ENCODE measurements at places on chromosomes 13 and 19.

DNA sequence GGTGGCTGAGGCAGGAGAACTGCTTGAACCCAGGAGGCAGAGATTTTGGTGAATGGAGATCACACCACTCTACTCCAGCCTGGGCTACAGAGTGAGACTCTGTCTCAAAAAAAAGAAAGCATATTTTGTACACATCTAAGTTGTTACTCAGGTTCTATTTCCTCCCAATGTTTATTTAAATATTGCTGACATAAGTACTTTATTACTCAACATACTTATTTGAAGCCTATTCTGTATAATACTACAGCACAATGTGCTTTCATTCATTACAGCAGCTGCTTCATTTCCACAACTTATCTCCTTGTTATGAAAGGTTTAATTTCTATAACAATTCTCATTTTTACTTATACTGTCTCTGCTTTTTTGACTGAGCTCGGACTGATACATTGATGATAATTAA lies 495.7 kb downstream of the SLITRK1 start:
- no peak for DNase-seq

- DNase-seq = no peak
These were observed 2.2 kb downstream of the KCNC3 start for GRCh38 chr19:50327013-50327412.

DNA sequence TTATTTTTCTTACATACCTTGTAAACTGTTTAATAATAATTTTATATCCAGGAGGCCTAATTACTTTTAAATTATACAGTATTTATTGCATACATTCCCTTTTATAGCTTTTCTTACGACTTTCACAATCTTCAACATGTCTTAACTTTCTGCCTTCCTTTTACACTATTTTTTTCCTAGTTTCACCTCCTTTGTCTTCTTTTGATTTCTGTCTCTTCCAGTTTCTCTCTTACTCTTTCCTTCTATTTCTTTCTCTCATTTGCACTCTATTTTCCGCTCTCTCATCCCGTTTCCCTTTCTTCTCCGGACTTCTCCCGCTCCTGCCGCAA lies 11.5 kb downstream of the ZNF552 start:
- no peak for DNase-seq

- DNase-seq = no peak
These were observed 589.9 kb downstream of the PCDH9 start for GRCh38 chr13:66640231-66640630.

- no peak for DNase-seq
These were observed 2.4 kb upstream of the F2RL3 start for GRCh38 chr19:16886305-16886880.

DNA sequence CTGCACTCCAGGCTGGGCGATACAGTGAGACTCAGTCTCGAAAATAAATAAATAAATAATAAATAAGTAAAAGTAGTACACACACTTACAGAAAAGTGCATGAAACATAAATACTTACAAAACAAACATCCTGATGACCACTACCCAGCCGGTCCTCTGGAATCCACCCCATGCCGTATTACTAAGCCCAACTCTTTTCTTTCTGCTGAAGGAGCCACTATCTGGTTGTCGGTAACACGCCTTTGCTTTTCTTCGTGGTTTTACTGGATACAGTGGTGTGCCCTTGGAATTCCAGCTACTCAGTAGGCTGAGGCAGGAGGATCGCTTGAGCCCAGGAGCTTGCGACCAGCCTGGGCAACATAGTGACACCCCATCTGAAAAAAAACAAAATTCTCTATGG lies 39.4 kb downstream of the CELF5 start:
- DNase-seq = no peak

GRCh38 chr13:23644527-23645138 lies 74.4 kb downstream of the TNFRSF19 start:
- no peak for DNase-seq

DNA sequence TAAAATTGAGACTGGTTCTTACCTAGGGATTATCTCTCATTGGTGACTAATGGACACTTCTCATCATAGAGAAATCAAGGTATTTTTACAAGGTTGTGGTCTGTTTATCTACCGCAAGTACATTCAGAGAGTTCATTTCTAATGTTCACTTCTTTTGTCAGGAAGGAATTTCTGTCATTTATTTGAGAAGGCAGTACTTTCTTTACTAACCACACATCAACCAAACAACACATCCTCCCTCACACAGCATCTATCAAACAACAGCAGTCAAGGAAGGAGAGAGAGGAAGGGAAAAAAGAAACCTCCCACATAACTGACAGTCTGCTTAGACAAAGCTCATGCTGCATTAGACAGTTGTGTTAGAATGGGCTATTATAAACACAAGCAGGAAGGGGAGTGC lies 182.3 kb upstream of the KLF12 start:
- no peak for DNase-seq

GRCh38 chr13:79096099-79096498 lies 310.0 kb downstream of the RBM26 start:
- DNase-seq = no peak

- no peak for DNase-seq
These were observed 430 bp downstream of the ZNF358 start for GRCh38 chr19:7516333-7516732.

DNA sequence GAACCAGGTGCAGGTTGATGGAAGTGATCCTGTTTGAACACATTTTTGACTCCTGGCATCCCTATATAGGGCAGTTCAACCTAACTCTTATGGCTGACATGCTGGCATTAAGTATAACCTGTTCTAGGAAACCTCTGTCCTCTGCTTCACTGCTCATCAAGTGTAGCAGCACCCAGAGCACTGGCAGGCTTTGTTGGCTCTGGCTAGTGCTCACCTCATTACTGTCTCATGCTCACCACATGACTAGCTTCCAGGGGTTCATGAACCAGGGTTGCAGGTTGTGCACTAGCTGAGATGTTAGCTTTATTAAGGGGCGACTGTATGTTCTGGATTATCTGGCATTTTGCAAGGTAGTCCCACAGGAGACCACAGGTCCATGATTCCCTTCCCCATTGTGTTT lies 63.6 kb downstream of the B3GLCT start:
- DNase-seq = no peak

DNA sequence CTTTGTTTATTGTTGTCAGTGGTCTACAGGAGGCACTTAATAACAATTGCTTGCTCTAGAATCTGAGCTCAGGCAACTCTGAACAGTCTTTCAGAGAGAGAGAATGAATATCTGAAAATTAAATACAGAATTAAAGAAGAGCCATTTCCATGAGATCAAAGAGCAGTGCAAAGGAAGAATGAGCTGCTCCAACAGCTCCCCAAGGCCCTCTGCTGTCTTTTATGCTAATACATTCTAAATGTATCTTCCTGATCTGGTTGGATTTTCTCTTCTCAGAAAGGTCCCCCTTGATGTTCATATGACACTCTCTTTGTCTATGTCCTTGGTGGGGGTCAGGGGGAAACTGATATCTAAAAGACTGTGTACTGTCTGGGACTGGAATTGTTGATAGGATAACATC lies 1029.6 kb downstream of the PCDH9 start:
- DNase-seq = no peak

- DNase-seq = no peak
These were observed 618.7 kb downstream of the DIAPH3 start for GRCh38 chr13:59545007-59545406.

DNA sequence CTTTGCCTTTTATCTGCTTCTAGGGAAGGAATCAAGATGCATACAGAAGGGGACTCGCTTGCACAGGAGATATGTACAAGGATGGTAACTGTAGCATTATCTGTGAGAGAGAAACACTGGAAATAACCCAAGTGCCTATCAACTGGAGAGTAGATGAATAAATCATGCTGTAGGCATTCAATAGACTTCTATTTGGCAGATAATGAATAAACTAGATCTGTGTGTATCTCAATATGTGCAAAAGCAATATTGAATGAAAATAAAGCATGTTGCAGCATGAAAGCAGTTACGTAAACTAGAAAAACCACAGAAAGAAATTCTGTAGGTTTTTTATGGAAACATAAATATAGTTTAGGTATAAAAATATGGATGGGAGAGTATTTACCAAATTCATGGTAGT lies 38.6 kb upstream of the RGCC start:
- no peak for DNase-seq

- DNase-seq = no peak
These were observed 453.7 kb downstream of the PCDH17 start for GRCh38 chr13:58085274-58085673.

DNA sequence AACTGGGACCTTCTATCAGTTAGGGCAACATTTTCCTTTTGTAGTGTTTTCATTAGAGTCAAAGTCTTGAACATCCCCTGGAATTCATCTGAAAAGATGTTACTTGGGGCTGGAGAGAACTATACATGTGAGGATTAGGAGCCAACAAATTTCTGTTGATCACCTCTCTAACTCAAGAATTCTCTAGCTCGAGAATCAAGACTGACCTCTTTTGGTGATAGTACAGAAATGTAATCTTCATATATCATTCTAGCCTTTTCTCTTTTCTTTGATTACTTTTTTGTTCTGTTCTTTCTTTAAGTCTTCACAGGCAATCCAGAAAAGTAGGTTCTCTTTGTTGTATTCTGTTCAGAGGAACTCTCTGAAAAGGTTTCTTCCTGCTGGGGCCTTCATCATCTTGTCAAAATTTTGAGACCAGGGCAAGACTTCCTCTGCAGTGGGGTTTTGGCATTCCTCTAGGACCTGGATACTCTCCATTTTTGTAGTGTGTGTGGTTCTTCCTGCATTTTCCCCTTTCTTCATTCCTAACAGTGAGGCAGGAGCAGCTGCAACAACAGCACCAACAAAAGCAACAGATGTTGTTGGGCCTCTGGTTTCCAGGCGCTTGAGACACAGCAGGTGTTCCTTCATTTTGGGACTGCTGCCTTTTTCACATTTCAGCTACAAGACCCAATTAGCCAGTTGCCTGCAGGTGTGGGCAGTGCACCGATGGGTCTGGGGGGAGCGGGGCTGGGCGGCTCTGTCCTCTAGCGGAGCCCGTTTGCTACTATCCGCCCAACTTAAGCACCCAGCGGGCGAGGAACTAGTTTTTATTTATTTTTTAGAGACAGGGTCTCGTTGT lies 26.2 kb downstream of the ELF1 start:
- no peak for DNase-seq

DNA sequence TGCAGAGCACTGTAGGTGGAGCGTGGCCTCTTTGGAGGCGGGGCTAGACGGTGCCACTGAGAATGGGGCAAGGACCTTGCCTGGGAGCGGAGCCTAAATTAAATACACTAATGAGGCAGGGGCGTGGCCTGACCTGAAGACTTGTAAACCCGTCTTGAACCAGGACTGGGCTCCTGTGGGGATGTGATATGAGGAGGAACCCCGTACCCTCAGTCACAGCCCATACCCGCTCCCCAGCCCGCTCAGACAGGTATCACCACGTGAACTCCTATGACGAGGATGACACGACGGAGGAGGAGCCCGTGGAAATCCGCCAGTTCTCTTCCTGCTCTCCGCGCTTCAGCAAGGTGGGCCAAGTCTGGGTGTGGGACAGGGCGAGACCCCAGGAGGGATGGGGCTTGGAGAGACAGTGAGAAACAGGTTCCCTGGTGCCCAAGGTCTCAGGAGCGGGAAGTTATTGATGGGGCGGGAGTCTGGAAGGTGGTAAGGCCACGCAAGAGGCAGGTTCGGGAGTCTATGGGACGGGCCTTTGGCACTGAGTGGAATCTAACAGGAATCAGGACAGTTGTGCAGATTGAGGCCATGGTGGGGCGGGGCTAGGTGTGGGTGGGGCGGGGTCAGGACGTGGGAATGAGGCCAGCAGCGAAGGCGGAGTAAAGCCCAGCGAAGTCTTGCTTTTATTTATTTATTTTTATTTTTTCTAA lies 14.7 kb downstream of the DNASE2 start:
- no peak for DNase-seq

DNA sequence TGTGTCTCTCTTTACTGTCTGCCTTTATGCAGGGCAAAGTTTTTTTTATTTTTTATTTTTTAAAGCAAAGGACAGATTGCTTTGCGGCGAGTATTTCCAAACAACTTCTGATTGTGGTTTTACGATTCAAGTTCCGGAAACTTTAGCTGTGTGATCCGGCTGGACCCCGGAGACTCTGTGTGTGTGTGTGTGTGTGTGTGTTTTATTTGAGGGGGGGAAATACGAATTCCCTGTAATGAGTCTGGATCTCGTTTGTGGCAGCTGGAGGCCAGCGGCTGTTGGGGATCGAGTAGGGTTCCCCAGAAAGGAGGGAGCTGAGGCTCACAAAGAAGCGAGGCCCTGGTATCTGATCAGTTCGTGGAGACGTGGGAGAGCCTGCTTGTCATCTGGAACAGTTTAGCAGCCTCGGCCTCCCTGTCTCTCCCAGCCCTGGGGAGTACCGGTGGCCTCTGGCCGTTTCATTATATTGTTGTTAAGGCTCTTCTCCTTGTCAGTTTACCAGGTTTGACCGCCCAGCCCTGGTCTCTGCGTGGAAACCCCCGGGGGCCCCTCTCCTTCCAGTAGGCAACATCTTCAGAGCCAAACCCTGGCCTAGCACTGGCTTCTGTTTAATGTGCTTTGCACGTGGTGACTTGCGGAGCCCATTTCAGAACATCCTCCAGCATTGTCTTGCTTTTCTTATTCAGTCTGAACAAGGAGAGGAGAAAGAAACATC lies 1.3 kb downstream of the FARP1 start:
- DNase-seq = no peak

DNA sequence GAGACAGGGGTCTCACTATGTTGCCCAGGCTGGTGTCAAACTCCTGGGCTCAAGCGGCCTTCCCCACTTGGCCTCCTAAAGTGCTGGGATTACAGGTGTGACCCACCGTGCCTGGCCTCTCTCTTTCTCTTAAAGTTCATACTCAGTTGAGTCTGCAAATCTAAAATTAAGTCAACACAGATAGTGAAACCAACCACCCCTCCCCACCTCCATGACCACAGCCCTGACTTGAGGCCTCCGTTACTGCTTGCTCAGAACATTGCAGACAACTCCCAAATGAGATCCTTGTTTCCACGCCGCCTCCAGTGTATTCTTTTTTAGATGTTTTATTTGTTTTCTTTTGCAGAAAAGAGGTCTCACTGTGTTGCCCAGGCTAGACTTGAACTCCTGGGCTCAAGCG lies 94.4 kb downstream of the CACNA1A start:
- DNase-seq = no peak

- DNase-seq = no peak
These were observed 368.4 kb upstream of the MIR17HG start for GRCh38 chr13:90979059-90979458.

GRCh38 chr19:45130888-45131615 lies 29.7 kb downstream of the NKPD1 start:
- peak; percentile 87 for DNase-seq

DNA sequence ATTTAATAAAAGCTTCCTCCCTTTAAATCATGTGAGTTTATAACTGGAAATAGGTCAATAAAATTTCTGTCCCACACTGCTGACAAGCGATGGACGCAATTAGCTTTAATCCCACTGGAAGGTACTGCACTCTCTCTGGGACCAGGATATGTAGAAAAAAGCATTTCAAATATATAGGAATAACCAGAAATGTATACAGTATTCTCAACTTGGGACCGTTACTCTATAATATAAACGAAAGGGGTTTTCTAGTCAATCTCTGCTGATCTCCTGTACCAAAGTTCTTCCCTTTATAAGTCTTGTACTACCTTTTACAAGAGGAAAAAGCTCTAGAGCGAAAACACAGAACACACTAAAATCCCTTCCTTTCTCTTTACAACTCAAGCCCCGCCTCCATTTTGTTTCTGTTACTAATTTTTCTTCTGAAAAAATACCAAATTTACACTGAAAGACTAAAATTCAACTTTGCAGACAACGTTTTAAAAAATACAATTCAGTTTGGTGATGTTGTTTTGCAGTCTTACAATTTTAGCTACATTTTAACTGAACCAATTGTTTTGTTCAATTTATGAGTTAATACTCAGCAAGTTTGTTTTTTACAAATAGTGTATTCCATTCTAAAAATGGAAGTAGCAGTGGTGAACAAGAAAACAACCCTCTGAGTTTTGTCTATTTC lies 1.7 kb upstream of the USPL1 start:
- DNase-seq = no peak

- DNase-seq = no peak
These were observed 1647.6 kb upstream of the SPRY2 start for GRCh38 chr13:81988567-81988966.
